Right cardiac atrium (tissue), 5 donors: ENCODE measurements at places on chromosomes 5 and 9.
A peak's percentile ranks its signal among the peaks of the same experiment; 100 is the strongest.

GRCh38 chr5:35761541-35761940 lies 95.2 kb upstream of the IL7R start:
- DNase-seq, result no peak

GRCh38 chr5:143850050-143850683 lies 38.2 kb downstream of the HMHB1 start:
- DNase-seq, result no peak

DNA sequence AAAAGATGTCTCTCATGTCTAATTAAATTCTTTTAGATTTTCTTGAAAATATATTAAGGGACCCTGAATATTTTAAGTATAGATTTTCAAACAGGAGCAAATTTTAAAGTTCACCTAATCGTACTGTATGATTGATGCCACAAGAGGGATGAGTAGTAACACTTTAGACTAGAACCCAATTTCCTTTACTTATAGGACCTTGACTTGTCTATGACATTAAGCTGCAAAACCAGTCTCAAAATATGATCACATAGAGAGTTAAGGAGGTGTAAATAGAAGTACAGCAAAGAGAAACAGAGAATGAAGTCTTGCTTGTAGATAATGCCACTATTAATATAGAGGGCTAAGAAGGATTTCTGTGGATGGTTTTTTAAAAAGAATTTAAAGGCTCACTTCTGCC lies 312.9 kb upstream of the PRR16 start:
- no peak for DNase-seq

GRCh38 chr9:22148876-22149637 lies 140.0 kb upstream of the CDKN2B start:
- no peak for DNase-seq

DNA sequence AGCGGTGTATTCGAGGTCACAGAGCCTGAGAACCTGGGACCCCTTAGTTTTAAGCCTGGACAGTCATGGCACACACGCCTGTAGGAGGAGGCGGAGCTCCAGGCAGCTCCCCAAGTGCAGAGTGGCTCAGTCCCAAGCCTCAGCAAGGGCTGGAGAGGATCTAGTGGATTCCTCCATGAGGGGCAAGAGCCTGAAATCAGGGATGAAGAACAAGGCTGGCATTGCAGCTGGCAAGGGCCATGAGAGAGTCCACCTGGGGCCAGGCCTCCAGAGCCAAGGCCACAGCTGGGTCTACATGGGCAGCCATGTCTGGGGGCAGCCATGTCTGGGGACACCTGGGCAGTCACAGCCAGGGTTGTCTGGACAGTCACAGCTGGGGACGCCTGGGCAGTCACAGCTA lies 21.9 kb downstream of the ADAMTSL2 start:
- DNase-seq, result no peak

DNA sequence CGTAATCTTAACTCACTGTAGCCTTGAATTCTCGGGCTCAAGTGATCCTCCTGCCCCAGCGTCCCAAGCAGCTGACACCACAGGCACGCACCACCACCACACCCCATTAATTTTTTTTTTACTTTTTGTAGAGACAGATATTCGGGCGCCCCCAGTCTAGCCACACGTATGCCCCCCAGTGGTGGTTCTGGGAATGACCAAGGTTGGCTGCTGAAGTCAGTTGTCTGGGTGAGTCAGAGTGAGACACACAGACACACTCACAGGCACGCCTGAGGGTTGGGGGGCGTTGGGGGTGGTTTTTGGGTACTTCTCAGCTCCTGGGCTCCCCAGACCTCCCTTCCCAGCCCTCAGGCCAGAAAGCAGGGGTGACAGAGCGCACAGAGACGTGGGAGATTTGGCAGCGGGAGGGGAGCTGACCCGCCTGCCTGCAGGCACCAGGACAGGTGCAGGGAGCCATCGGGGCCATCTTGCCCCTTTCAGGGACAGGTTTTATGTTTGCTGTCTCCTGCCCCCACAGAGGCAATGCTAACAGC lies 4.2 kb upstream of the ENTPD8 start:
- peak; percentile 92 for DNase-seq

DNA sequence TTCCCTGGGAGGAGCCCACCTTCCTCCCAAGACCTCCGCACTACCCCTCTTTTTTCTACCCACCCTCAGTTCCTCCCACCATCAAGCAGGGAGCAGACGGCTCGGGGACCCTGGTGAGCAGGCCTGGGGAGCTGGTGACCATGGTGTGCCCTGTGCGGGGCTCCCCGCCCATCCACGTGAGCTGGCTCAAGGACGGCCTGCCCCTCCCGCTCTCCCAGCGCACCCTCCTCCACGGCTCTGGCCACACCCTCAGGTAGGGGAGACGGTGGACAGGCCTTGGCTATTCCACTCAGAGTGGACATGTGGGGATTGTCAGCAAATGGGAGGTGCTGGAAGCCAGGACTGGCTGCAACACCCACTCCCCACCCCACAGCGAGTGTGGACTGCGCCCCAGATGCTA lies 52.9 kb upstream of the ASS1 start:
- no peak for DNase-seq

DNA sequence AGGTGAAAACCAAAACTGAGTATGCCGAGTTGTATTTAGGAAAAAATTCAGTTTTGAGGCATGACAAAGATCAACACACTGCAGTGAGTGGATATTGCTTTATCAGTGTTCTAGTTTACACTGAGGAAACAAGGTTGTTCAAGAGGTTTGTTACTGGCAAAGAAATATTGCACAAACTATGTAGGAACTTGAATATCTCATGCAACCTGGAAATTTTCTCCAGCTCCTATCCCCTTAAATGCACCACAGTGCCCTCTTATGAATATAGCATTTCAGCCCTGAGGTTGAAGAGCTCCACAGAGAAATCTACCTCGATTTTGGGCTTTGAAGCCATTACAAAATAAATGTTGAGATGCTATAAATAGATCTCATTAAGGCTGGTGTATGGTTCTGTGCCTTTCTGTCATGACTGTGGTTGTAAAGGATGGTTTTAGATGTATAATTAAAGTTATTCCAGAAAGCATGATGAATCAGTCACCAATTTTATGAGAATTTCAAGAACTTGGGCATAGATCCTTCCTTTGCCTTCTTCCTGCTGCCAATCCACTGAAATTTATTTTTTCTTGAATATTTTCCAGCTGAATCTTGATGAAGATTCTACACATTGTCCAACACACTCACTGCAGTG lies 159.3 kb downstream of the SPATA31D1 start:
- DNase-seq, result no peak

DNA sequence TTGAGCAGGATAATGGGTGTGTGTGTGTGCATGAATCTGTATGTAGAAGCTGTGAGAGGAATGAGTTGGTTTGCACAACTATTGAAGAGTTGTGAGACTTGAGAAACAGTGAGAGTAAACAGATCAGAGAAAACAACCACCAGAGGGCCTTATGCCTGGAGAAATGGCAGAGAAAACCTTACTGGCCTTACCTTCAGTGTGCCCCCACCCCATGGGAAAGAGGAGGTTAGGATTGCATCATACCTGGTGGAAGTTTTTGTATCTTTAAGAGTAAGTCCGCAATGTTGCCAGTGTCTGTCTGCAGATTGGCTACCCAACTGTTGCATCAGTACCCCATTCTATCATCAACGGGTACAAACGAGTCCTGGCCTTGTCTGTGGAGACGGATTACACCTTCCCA lies 1909.4 kb upstream of the WWC1 start:
- no peak for DNase-seq

- DNase-seq, result no peak
These were observed 51.0 kb downstream of the RFX3 start for GRCh38 chr9:3474821-3475220.

- no peak for DNase-seq
These were observed 55.0 kb downstream of the HAPLN1 start for GRCh38 chr5:83665631-83666030.

GRCh38 chr5:153489611-153490010 lies 859 bp upstream of the GRIA1 start:
- DNase-seq, result no peak

DNA sequence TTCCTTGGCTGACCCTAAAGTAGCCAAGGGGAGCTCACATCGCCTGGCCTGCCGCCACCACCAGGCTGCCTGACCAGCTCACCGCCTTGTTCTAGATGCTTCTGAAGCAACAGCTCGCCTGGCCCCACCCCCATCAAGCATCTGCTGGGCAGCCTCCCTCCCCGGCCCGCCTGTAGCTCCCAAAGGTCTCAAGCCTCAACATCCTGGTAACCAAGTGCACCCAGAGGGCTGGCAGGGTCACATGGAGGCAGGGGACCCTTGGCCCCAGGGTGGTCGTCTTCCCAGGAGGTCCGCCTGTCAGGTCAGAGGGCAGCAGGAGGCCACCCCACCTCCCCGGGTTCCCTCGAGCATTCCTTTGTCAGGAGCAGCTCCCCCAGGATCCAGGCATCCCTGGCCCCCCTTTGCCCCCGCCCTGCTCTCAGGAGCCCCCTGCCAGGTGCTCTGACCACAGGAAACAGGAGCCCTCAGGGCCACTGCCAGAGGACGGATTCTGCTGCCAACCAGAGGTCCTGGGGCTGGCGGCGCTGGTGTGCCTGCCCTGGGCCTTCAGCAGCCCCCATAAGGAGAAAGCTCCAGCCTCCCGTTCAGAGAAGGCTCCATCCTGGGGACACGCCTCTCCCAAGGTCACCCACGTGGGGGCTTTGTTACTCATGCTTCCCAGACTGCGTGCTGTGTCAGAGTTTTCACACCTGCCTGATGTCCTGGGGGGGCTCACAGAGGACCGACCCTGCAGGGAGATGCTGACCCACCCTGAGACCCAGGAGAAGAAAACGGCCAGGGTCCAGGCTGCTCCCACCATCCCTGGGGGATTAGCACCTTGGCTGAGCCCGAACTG lies 3.5 kb upstream of the LRRC14B start:
- DNase-seq, result peak; percentile 63

- no peak for DNase-seq
These were observed 13.4 kb downstream of the POMT1 start for GRCh38 chr9:131516100-131516499.

GRCh38 chr5:79535477-79536192 lies 21.7 kb upstream of the HOMER1 start:
- no peak for DNase-seq

DNA sequence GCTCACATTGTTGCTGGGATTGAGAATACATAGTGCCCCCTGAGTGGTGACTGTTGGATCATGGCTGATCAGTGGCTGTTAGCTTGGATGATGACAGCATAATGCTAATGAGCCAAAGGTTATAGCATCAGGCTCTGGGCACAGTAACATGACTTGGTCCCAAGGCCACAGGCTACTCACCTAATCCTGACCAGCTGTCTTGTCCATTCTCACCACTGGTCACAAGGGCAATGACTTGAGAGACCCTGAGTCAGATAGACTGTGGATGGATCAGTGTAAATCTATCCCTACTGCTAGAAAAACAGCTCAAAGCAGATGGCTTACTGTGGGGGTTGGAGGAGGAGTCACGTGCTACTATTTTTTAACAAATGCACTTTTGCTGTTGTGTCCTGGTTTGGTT lies 74.7 kb downstream of the AOPEP start:
- DNase-seq, result no peak

DNA sequence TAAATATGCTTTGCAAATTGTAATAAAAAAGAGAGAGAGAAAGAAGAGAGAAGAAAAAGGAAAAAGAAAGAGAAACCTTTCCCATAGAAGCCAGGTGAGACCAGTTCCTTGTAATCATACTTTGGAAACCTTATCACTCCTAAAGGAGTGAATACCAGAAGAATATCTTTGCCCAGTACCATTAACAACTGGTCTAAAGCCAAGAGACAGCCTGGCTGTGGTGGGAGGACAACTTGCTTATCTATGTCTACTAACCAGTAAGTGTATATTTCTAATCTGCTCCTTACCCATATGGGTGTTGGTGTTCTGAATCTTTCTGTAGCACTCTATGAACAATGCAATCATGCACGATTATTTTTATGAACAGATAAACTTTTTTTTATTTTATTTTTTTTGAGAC lies 10.5 kb upstream of the TXN start:
- DNase-seq, result no peak

DNA sequence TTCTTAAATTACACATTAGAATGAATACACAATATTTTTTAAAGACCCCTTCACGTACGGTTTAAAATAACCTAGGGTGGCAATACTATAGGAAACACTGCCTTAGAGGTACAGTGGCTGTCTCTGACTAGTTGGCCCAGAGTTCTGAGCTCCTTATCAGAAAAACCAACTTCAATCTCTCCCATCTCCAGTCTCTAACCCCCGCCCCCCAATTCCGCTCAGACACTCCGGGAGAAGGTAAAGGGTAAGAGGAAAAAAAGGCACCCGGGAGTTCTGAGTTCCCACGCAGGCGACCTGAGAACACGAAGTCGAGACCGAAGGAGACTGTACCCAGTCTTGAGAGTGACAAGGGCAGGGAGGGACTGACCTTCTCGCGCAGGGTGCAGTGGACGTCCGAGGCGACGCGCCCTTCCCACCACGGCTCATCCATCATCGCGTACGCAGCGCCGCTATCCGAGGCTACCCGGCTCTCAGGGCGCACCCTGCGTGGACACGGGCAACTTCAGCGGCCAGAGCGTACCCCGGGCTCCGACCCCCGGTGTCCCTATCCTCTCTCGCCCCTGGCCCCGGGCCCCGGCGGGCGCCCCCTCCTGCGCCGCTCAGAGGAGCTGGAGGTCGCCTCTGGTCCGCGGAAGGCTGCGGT lies 752 bp downstream of the CCNJL start:
- DNase-seq, result peak; percentile 46

DNA sequence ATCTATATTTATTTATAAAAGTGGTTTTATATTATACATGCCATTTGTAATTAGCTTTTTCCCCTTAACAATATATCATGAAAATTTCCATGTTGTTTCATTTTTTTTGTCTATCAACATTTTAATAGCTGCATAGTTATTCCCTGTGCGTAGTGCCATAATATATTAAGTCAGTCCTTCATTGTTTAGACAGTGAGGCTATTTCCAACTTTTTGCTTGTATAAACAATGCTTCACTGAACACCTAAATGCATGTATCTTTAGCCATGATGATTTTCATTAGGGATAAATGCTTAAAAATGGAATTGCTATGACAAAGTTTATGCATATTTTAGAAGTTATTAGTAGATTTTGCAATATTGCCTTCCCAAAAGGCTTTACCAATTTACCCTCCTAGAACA lies 80.7 kb upstream of the STC2 start:
- no peak for DNase-seq

DNA sequence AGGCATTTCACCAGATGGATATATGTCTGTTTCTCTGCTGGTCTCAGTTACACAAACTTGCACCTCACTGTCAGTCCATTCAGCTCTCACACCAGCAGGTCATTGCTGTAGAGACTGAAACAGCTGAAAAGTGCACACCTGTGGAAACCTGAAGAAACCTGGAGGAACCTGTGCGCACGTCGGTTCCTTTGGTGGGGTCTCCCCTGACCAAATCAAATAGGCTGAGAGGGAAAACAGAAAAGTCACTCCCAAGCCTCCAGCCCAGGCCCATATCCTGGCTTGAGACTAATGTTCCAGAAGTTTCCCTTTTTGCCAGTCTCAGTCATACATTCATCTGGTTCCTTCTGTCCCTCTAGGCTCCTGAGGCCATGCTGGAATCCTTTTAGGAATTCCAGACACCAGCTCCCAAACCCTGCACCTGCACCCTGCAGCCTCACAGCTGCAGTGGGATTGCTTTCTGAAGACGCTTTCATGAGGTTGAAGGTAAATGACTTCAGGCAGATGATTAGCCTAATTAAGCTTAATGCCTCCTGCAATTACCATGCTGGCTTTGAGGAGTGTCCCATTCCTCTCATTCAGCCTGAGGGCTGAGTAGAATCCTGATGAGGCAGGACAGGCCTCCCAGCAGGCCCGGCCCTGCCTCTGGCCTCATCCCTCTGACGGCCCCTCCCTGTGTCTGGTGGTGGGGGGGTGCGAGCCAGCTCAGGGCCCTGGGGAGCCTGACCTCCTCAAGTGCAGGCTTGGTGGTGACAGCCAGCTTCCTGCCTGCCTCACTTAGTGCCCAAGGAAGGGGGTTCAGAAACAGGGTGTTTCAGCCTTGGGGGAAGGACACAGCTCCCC lies 24.3 kb upstream of the CXCL14 start:
- no peak for DNase-seq
